ENCODE measurements at places on chromosomes 6 and 20.

DNA sequence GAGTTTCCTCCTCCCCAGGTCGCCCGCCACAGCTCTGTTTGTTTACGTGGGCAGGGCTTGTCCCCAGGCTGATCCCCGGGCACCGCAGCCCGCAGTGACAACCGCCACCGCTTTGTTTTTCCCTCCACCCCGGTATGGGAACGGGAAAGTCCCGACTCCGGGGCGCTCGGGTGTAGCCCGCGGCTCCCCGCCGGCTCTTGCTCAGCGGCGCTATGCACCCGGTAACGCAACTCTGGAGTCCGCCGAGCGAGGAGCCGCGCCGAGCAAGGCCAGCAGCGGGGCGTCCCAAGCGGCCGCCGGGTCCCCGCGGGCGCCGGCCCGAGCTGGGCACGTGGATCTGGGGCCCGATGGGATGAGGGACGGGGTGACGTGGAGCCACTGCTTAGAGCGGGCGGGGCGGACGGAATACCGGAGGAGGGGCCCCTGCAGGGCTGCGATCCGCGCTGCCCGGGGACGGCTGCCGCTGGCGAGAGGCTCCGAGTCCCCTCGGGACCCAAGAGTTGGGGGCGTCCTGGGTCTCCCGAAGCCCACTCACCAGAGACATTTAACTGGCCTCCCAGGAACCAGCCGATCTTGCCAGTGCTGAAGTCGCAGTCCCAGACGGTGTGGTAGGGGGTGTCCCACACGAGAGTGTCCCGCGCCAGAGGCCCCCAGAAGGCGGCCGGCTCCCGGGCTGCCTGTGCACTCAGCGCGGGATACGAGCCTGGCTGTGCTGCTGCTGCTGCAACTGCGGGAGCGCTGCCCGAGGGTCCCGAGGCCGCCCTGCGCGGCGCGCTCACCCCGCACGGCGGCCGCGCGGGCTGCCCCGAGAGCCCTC lies 497 bp downstream of the ACSS1 start:
- DNase-seq, result peak; percentile 88

GRCh38 chr6:136600818-136601217 lies 50.6 kb upstream of the MAP7 start:
- no peak for DNase-seq

DNA sequence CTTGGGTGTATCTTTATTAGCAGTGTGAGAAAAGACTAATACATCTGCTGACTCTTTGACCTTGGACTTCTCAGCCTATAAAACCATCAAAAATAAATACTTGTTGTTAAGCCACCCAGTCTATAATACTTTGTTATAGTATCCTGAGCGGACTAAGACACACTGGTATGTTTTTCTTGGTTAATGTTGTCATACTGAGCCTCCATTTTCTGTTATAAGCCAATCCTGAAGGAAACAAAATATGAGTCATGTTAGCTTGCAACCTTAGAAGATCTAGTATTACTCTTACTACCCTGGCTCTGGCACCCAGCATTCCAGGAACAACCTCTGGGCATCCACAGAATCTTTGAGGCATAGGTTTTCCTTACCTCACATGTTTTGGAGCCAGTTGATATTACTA lies 307.2 kb downstream of the FRK start:
- DNase-seq, result no peak

- no peak for DNase-seq
Measured at GRCh38 chr20:46708172-46708860, 1.1 kb upstream of the SLC2A10 start.

GRCh38 chr20:33667245-33667675 lies 517 bp downstream of the ACTL10 start:
- DNase-seq, result no peak

GRCh38 chr6:133637436-133637835 lies 251.5 kb upstream of the TCF21 start:
- DNase-seq, result no peak

DNA sequence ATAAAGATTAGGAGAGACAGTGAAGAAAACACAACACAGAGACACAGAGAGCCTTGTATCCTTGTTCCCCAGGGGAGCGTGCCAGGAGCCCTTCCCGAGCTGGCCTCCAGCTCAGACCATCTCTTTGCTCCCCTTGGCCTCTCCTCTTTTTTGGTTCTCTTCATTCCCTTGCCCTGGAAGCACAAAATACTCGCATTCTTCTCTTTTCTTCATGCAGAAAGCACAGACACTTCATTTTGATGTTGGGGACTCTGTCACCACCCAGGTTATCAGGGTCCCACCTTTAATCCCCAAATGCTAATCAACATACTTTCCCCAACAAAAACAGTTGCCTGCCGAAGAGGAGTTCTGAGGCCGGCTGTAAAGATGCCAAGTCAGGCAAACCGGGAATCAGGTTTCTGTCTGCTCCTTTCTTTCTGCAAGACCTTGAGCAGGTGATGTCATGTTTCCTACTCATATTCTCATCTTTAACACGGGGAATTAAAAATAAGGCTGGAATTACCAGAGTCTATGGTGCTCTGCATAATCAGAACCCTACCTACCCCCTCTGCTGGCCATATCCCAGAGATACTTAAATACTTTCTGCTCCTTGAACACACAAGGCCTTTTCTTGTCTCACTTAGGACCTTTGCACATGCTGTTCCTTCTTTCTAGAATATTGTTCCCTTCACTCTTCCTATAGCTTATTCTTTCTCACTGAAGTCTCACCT lies 21.7 kb downstream of the TGM6 start:
- DNase-seq, result no peak

GRCh38 chr6:48016020-48016755 lies 94.8 kb downstream of the PTCHD4 start:
- no peak for DNase-seq

DNA sequence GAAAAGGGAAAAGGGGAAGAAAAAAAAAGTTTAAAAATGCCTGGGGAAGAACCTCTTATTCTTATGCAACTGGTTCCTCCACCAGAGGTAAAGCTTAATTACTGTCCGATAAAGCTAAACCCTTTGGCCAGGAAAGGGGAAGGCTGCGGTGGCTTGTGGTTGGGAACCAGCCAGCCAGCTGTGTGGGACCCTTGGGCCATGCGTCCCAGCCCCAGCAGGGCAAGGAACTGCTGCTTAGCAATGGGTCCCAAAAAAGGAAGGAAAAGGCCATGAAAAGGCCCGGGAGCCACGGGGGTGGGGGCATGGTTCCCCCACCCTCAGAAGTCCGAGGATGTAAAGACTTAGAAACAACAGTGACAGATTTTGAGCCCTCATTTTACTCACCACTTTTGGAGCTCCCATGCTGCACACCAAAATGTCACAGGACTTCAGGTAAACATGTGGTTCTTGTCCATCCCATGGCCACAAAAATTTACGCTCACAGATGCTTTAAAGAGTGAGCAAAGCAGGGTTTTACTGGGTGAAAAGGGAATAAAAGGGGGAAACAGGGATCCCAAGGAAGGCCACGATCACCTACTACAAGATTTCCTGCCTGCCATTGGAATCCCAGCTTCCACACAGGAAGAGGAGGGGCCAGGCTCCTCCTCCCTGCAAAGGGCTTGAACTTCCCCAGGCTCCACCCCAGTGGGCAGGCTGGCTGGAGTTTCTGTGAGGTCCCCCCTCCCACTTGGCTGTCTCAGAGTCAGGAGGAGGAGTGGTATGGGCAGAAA lies 1234.7 kb upstream of the GJE1 start:
- DNase-seq, result no peak

- no peak for DNase-seq
Measured at GRCh38 chr20:46743088-46743487, 33.6 kb downstream of the SLC2A10 start.

- peak; percentile 87 for DNase-seq
Measured at GRCh38 chr6:44234101-44235025, 11.0 kb downstream of the SLC29A1 start.
